Right hindlimb (tissue), 1 donor: ENCODE measurements at places on chromosomes 11 and 22.

DNA sequence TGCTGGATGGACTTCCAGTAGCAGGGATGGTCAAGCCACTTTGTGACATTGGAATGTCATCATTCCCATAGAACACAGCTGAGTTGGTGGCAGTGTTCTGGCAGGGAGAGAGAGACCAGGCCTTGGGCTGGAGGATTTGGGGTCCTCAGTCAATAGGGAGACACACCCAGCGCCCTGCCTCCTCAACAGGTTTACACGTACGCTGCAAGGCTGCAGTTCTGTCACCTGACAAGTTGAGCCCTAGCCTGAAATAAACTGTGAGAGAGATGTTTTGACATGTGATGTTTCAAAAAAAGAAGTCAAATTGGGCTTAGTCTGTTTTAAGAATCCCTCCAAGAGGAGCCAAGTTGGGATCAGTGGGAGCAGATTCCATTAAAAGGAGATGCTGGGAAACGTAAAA lies 42.9 kb upstream of the CRYBB3 start:
- no peak for DNase-seq

- DNase-seq, result no peak
Observed at GRCh38 chr11:94630221-94630620, 63.1 kb downstream of the PIWIL4 start.

DNA sequence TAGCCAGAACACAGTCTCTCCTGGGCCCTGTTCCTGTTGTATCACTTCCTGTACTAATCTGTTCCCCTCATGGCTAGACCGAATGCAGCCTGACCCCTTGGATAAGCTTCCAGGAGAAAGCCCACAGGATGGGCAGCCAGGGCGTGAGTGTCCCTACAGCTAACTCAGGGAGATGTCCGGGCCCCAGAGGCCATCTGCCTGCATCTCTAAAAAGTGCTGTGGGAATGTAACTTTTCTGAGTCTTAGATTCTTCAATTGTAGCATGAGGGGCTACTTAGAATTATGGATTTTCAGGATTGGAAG lies 7.7 kb upstream of the MALAT1 start:
- DNase-seq, result peak; percentile 34

- no peak for DNase-seq
Observed at GRCh38 chr11:14898355-14898754, 6.3 kb upstream of the CYP2R1 start.

GRCh38 chr11:18243783-18244362 lies 4.6 kb downstream of the SAA2 start:
- DNase-seq, result peak; percentile 44

DNA sequence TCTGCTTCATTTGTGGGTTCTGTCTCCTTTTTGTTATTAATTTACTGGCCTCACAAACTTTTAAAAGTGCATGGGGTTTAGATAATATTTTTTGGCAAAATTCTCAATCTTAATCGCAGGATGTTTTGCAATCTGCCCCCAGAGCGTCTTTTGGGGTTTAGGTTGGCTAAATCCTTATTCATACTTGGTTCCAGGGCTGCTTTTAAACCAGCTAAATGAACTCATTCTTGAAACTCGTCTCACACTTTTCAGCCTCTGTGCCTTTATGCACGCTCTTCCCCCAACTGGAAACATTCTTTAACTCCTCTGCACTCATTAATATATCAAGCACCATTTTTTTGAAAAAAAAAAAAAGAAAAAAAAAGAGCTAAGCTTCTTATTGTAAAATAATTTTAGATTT lies 131.7 kb downstream of the KIF18A start:
- no peak for DNase-seq

- no peak for DNase-seq
Observed at GRCh38 chr22:40194656-40195055, 16.9 kb downstream of the TNRC6B start.

DNA sequence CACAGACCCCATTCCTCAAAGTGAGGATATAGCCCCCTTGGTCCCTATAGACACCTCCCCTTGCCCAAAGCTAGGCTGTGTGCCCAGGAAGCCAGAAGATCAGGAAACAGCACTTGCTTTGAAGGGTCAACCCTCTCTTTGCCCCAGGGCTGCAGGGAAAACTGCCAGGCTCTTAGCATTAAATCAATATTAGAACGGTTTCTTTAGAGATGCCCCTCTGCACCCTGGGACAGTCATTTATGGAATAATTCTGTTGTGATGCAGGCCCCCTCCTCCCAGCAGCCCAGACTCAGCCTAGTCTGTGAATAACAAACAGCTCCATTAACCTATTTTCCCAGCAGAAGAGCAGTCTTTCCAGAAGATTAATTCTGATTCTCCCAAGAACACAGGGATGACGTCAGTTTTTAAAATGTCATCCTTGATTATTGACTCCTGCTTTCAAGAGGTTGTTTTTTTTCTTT lies 11.6 kb upstream of the CAPN5 start:
- no peak for DNase-seq

DNA sequence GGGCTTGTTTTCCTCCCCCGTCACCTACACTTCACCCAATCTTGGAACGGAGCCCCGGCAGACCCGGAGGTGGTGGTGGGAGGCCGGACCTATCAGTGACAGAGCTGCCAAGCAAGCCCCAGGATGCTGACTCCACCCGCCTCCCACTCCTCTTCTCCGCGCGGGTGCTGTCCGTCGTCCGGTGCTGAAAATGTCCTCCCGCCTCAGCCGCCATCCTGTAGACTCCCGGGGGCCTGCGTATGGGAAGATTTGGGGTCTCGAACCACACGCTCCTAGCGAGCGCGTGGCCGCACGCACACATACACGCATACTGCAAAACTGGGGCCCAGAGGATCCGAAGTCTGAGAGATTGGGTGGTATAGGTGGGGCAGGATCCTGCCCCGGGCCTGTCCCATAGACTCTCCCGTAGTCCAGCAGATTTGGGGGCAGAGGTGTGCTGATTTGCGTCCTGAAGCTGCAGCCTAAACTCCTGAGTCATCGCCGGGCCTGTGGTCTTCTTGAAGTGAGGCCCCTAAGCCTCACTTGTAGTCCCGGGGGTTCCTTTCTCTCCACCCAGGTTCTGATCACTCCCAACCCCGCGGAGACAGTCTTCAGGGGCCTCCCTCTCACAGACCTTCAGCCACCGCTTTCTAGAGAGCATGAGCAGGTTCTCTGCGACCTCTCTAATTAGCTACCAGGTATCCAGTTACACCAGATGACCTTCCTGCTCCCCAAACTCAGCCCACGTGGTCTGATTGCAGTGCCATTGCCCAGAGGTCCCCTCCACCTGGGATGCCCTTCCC lies 796 bp upstream of the YIF1A start:
- peak; percentile 91 for DNase-seq

DNA sequence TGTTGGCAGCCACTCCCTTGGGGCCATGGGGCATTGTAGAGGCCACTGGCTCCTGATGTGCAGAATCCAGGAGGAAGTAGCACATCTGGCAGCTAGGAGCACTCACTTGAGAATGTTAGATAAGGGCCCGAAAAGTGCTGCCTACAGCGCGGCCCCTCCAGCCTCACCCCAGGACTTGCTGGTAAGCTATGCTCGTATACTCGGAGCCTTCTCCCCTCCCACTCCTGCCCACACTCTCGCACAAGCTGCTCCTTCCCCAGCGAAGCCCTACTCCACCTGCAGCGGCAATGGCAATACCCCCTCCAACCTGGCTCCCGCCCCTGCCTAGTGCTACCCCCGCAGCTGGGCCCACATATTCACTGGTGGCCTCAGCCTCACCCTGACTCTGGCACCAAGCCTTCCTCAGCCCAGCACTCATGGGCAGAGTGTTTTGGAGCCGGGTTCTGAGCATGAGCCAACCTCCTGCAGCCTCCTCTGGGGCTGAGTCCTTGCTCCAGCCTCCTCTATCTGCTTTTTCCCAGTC lies 47.7 kb downstream of the PDE2A start:
- DNase-seq, result no peak

DNA sequence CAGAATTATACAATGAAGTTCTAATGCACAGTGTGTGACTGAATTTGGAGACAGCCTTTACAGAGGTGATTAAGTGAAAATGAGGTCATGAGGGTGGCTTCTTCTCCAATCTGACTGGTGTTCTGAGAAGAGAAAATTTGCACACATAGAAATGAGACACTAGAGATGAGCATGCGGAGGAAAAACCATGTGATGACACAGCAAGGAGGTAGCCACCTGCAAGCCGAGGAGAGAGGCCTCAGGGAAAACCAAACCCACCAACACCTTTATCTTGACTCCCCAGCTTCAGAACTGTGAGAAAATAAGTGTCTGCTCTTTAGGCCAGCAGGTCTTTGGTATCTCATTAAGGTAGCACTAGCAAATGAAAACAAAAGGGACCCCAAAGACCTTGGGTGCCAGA lies 93.2 kb downstream of the GGTLC2 start:
- DNase-seq, result no peak

GRCh38 chr22:29704528-29705285 lies 15.1 kb upstream of the CABP7 start:
- peak; percentile 65 for DNase-seq

DNA sequence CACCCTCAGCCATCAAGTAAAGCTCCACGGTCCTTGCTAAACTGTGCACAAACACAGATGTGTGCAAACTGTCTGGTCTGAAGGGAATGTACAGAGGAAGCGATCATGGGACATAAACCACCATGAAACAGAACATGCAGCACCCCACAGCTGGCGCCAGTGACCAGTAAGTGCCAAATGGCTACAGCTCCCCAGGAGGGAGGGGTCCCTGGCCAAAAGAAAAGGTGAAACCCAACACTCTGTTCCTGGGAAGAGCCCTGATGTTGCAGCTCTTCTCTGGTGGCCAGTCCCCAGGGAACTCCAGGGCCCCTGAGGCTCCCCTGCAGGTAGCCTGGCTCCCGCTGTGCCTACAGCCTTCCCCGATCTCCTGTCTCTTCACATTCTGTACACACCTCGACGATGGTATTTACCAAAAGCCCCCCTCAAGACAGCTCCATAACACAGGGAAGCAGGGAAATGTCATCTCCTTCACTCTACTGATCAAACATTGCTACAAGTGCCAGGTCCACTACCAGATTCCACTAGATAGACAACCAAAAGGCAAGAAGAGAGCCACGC lies 2.9 kb downstream of the DGCR6L start:
- DNase-seq, result no peak

GRCh38 chr11:70072861-70073755 lies 5.0 kb upstream of the ANO1 start:
- peak; percentile 57 for DNase-seq

GRCh38 chr11:25860677-25861450 lies 471.1 kb upstream of the ANO3 start:
- no peak for DNase-seq

DNA sequence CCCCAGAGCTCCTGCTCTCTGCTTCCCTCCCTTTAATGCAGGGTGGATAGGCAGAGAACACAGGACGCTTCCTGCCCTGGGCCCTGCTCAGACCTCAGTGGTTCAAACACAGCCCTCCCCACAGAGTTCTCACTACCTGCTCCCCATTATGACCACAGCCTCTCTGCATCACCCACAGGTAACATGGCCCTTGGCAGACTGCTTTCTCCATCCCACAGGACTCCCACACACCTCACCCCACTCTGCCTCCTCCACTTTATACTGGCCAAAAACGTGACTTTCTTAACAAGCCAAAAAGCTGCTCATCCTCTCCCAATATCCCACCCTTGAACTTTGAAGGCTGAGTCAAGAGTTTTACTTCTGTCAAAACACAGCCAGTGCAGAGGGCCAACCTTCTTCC lies 33.8 kb downstream of the BUD13 start:
- no peak for DNase-seq

GRCh38 chr11:126482586-126483108 lies 127.2 kb downstream of the ST3GAL4 start:
- DNase-seq, result peak; percentile 12

GRCh38 chr11:133506023-133506422 lies 26.3 kb downstream of the OPCML start:
- no peak for DNase-seq

DNA sequence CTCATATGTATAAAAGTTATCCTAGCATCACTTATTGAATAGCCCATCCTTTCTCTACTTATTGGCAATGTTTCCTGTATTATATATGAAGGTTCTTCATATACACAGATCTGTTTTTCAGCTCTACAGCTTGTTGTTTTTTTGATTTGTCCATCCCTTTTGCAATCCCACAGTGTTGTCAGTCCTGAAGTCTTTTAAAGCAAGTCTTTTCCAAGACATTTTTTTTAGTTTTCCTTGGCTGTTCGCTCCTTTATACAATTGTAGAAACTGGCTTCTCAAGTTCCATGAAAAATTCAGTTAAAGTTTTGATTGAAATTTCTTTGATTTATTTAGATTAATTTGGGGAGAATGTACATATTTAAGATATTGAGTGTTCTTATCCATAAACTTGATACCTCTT lies 295.3 kb upstream of the SORL1-AS1 start:
- DNase-seq, result no peak

DNA sequence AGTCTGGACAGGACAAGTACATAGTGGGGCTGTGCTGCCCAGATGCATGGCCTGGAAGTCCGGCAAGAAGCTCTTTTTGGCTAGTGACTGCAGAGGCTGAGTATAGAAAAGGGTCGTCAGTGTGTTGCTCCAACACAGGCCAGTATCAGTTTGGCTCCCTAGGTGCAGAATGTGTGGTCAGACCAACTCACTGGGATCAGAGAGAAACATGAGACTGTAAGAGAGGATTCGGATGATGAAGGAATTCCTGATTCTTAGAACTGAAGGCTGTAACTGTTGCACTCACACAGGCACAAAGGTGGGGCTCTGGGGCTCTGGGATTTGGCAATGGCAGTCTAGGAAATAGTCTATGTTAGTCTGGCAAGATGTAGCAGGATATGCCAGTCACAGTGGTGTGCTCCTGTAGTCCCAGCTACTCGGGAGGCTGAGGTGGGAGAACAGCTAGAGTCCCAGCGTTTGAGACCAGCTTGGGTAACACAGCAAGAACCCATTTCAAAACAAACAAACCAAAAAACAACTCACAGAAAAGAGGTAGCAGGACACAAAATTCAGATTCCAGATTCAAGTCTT lies 11.1 kb upstream of the UPB1 start:
- no peak for DNase-seq

- DNase-seq, result no peak
Observed at GRCh38 chr11:75503531-75504099, 22.1 kb downstream of the GDPD5 start.

DNA sequence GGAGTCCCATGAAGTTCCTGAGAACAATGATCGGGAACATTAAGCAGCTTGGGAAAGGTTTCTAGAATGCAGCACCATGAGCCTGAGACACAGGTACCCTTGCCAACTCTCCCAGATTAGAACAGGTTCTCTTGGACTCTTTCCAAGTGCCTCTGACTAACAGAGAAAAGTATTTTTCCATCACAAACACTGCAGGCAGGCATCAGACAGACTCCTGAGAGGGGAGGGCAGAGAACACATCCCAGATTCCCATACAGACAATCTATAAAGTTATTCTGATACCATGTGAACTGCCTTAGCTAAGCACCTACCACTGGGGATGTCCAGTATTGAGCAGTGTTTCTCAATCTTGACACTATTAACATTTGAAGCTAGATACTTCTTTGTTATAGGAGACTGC lies 27.3 kb downstream of the SERGEF start:
- DNase-seq, result no peak

GRCh38 chr11:65575568-65576231 lies at the start of gene EHBP1L1:
Gene EHBP1L1, plus strand, starts transcription at chr11:65576053. Its CDS starts 250 bp downstream, at chr11:65576303.
- DNase-seq, result peak; percentile 81
